ENCODE measurements at places on chromosomes 2 and 18.
A peak's percentile ranks its signal among the peaks of the same experiment; 100 is the strongest.

DNA sequence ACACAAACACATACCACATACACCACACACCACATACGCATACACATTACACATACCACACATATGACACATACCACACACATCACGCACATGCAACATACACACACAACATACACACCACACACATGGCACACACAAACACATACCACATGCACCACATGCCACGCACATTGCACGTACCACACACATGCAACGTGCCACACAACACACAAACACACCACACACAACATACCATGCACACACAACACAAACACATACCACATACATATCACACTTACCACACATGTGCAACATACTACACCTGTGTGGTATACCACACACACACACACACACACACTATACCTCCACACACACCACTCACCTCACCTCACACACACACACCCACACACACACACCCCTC lies 15.0 kb downstream of the TMEM177 start:
- H3K4me1 ChIP-seq = no peaks in the 10 kb centered on the region
- H3K36me3 ChIP-seq = peaks cover 6% of the 10 kb centered on the region
- no peak overlapping the region for H3K4me3 ChIP-seq
- H3K27me3 ChIP-seq = no peaks in the 10 kb centered on the region

DNA sequence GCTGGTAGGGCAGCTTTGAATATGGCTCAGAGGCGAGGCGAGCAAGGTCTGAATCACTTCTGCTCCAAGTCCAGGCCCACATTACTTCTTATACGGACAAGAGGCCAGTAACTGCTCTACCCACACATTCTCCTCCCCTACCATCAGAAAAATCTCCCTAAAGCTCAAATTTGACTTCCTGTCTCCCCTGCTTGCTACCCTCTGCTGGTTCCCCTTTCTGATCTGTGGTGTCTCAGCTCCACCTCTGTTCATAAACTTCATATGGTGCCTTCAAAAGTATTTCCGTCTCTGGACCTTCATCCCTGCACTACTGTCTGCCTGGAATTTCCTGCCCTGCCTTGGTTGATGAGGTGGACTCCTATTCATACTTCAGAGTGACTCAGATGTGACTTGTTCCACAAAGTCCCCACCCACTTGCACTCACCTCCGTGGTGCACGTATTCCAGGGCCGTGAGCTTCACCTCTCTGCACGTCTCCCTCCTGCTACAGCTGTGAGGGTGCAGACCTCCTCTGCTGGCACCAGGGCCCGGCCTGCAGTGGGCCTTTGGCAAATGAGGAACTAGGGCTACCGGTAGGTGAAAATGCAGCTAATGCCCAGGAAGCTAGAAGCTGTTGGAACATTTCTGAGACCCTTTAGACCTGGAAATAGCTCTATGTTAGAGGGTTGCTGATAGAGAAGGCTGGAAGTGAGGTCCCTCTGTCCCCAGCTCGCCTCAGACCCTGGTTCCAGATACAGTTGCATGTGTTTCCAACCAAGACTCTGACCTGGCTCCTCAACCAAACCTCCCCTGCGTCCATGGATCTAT lies 24.6 kb upstream of the KCMF1 start:
- no peaks in the 10 kb centered on the region for H3K36me3 ChIP-seq
- no peak overlapping the region for H3K4me3 ChIP-seq
- peaks cover 7% of the 10 kb centered on the region for H3K4me1 ChIP-seq
- no peak overlapping the region for H3K27ac ChIP-seq
- no peak for DNase-seq

DNA sequence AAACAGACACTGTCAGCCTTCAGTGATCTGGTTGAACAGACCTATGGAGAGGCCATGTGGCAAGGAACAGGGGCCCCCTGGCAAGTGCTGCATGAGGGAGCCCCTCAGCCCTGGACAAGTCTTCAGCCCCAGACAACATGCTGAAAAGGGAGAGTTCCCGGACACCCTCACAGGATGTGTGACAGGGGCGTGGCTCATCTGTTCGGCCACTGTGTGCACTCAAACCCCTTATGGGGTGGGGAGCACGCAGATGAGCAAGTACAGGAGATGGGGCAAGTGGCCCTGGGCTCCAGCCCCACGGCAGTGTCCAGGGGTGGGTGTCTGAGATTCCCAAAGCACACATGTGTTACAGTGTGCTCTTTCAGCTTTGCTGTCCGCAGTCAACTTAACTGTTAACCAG lies 35.4 kb upstream of the MPPE1 start:
- no peaks in the 10 kb centered on the region for H3K27me3 ChIP-seq
- H3K27ac ChIP-seq = no peak overlapping the region
- no peaks in the 10 kb centered on the region for H3K36me3 ChIP-seq
- no peak for DNase-seq
- peaks cover 31% of the 10 kb centered on the region for H3K4me1 ChIP-seq
- no peak overlapping the region for H3K4me3 ChIP-seq

GRCh38 chr18:9417073-9417851 lies 58.1 kb upstream of the RALBP1 start:
- H3K27me3 ChIP-seq = no peaks in the 10 kb centered on the region
- H3K36me3 ChIP-seq = no peaks in the 10 kb centered on the region
- peak overlapping the region; percentile 43 for H3K27ac ChIP-seq
- peaks cover 21% of the 10 kb centered on the region for H3K4me1 ChIP-seq
- no peak for DNase-seq

GRCh38 chr18:77108001-77108692 lies 24.4 kb downstream of the MBP start:
- H3K4me3 ChIP-seq = no peak overlapping the region
- peak overlapping the region; percentile 80 for H3K27ac ChIP-seq
- peaks cover 86% of the 10 kb centered on the region for H3K4me1 ChIP-seq
- DNase-seq = no peak
- no peaks in the 10 kb centered on the region for H3K27me3 ChIP-seq

DNA sequence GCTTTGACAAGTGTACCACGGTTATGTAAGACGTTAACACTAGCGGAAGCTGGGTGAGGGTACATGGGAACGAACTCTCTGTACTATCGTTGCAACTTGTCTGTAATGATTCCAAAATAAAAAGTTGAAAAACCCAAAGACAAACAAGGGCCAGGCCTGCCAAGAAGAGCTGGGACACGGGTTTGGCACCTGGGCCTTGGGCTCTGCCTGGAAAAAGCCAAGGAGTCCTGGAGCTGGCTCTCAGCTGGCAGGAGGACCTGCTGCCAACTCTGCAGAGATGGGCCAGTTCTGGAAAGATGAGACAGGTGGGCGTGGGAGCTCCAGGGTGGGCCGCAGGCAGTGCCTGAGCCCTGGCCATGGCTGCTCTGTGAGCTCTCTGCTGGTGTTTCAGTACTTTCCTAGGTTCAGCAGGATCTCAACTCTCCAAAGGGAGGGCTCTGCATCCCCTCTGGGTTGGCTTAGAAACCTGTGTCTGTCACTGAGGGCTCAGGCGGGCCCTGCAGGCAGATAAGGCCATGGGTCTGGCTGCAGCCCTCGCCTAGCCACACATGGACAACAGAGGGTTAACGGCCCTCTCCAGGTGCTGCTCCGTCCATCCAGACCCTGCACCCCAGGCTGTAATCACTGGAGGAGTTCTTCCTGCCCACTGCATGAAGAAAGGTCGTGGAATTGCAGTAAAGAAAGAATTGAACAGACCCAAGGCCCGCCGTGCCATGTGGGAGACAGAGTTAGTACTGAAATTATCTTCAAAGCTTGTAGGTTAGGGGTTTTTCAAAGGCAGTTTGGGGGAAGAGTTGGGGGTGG lies 89.9 kb downstream of the RHOB start:
- no peaks in the 10 kb centered on the region for H3K27me3 ChIP-seq
- H3K4me1 ChIP-seq = peaks cover 75% of the 10 kb centered on the region
- H3K27ac ChIP-seq = peak overlapping the region; percentile 61
- no peak for DNase-seq
- H3K36me3 ChIP-seq = no peaks in the 10 kb centered on the region

GRCh38 chr2:184824597-184824996 lies 226.3 kb downstream of the ZNF804A start:
- no peak overlapping the region for H3K27ac ChIP-seq

GRCh38 chr2:184316921-184317320 lies 281.4 kb upstream of the ZNF804A start:
- no peaks in the 10 kb centered on the region for H3K27me3 ChIP-seq
- no peaks in the 10 kb centered on the region for H3K36me3 ChIP-seq
- H3K27ac ChIP-seq = no peak overlapping the region
- DNase-seq = no peak

DNA sequence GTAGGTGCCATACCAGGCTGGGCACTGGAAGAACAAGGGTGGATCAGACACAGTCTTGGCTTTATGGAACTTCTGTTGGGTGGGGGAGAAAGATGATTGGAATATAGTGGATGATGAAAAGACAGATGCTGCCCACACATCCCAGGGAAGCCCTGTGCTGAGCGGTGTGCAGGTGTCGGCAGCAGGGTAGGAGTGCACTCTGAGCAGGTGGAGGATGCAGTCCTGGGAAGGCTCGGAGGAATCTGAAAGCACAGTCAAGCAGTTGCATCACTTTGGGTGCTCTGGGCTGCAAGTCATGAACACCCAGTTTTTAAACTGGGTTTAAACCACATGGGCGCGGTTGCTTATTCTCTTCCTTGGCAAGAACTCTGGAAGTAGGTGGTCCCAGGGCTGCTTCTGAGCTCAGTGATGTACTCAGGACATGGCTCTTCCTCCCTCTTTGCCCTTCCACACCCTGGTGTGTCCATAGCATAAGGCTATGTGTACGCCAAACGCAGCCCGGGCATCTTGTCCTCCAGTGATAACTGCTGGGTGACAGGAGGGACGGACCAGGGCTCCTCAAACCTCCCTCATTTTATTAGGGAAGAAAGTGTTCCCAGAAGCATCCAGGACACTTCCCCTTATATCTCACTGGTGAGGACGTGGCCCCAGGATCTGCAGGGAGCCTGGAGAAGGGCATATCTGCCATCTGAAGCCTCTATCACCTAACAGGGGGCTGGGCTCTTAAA lies 84.0 kb downstream of the SH3RF3 start:
- H3K4me3 ChIP-seq = no peak overlapping the region
- H3K4me1 ChIP-seq = peaks cover 44% of the 10 kb centered on the region
- H3K36me3 ChIP-seq = no peaks in the 10 kb centered on the region
- H3K27ac ChIP-seq = no peak overlapping the region
- peak; percentile 65 for DNase-seq

- H3K4me3 ChIP-seq = no peak overlapping the region
- no peak overlapping the region for H3K27ac ChIP-seq
- H3K4me1 ChIP-seq = peaks cover 3% of the 10 kb centered on the region
- DNase-seq = no peak
- H3K36me3 ChIP-seq = no peaks in the 10 kb centered on the region
- no peaks in the 10 kb centered on the region for H3K27me3 ChIP-seq
Observed at GRCh38 chr2:149885946-149886345, 298.4 kb upstream of the MMADHC start.
